Kasumi-1 (cell line): ENCODE measurements at places on chromosomes 4 and X.

DNA sequence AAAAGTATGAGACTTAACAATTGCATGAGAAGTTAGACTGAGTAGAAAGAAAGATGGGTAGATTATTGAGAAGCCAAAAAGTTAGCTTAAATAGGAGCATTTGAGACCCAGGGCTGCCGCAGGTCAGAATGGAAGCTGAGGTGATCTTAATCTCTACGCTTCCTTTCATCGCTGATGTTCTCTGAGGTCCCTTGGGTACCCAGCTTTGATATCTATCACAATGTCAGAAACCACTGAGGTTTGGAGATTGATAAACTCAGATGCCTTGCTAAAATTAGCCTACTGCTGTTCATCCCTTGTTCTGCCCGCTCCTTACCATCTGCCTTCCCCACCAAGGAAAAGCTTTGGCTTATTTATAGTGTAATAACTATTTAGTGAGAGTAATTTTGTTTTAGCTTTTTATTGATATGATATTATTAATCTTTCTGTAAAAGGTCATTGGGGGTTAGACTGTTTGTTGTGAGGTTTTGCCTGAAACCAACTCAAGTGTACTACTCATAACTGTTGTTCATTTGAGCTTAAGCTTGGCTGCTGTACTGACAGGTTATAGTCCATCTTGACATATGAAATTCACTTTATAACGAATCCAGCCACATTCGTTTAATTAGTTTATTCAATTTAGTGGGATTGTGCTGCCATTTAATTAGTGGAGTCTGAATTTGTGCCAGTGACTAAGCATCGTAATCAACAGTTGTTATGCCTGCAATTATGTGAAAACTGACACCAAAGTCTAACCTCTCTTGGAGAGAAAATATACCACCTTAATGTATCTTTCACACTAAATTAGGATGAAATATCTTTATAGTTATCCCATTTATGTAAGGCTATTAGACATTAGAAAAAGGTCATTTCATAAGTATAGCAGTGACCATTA lies 15.1 kb downstream of the MCUB start:
- no peak for DNase-seq

DNA sequence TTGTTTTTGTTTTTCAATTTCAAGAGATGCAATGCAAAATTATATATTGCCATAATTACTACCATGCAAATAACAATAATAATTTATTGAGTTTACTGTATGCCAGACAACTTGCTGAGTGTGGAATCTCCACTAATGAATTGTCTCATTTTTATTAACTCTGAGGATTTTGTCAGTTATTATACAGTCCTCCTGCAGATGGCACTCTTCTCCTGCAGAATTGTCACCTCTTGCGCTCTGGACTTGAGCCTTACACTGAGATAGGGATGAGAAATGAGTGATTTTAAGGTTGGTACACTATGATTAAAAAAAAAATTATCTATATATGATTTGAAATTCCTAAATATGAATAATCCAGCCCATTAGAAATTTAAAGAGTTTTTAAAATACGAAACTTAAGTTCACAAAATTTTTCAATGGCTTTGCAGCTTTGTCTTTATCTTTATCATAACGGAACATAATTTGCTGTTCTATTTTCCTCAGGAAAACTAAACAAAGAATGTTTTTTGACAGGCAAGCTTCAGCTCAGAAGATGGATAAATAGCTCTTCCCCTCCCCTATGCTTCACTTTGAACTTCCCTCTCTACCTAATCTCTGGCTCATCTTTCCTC lies 12.7 kb upstream of the PAQR3 start:
- peak; percentile 76 for DNase-seq

DNA sequence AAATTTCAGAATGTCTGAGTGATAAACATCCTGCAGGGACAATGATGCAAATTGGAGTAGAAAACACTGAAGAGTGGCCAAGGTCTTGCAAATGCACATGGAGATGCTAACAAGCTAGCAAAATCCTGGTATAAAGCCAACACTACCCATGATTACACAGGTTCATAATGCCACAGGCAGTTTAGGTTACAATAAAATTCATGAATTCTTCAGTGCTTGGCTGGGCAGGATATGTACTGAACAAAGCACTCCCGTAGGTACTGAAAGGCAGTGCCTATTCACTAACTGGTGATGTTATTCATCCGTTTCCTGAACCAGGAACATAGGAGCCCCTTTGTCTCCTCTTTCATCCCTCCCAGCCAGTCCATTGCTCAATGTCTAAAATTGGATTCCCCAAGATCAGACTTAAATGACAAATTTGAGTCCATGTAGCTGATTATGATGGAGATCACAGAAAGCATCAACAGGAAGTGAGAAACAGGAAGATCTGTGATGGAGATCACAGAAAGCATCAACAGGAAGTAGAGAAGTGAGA lies 244.5 kb downstream of the DMD start:
- no peak for DNase-seq

- no peak for DNase-seq
Observed at GRCh38 chr4:154999950-155000578, 208.4 kb upstream of the NPY2R start.

- no peak for DNase-seq
Observed at GRCh38 chrX:23003116-23003515, 3.4 kb downstream of the DDX53 start.

DNA sequence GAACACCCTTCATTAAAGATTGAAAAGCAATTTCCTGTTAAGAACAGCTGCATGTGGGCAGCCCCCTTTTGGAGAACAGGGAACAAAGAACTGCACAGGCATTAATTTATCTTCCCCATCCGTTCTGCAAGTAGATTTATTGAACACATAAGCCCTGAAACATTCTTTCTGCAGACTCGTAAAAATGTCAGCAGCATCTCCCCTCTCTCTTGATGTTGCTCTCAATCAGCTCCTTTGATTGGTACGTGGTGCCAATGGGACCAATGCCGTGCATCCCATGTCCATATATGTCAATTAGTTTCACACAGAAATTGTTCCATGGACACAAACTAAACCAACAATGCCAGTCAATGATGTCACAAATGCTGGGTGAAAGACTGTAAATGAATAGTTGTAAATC lies 228.5 kb upstream of the RASGEF1B start:
- no peak for DNase-seq

DNA sequence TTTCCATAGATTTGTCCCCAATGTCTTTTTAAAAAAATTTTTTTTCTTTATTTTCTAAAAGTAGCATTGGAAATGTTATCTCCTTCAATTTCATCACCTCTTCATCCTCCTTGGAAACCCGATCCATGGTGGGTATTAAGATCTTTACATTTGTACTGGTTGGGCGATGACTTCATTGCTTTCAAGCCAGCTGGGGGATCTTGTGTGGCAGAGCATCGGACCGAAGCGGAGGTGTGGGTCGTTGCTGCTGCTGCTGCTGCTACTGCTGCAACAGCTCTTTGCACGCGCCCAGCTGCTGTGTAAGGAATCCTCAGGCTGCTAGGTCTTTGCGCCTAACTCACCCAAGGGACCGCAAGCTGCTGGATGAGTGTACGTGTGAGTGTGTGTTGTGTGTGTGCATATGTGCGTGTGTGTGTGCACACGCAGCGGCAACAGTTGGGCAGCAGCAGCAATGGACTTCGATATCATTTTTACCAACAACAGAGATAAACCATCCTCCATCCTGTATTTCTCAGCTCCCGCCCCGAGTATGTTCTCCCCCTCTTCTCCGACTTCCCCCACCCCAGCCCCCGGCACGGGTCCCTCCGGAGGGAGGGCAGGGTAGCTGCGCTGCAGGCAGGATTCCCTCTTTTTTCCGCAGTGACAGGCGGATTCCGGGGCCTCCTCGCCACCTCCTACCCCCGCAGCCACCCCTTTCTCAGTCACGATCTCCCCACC lies 768 bp upstream of the CDKL5 start:
- DNase-seq = peak; percentile 4

GRCh38 chrX:84192006-84192405 lies 4.0 kb upstream of the RPS6KA6 start:
- no peak for DNase-seq

GRCh38 chr4:143335979-143336780 lies 496 bp upstream of the GAB1 start:
- DNase-seq = peak; percentile 88

GRCh38 chrX:154784149-154784995 lies 20.9 kb downstream of the MPP1 start:
- peak; percentile 19 for DNase-seq

- DNase-seq = no peak
Observed at GRCh38 chrX:6821730-6822129, 286.8 kb upstream of the VCX3A start.

DNA sequence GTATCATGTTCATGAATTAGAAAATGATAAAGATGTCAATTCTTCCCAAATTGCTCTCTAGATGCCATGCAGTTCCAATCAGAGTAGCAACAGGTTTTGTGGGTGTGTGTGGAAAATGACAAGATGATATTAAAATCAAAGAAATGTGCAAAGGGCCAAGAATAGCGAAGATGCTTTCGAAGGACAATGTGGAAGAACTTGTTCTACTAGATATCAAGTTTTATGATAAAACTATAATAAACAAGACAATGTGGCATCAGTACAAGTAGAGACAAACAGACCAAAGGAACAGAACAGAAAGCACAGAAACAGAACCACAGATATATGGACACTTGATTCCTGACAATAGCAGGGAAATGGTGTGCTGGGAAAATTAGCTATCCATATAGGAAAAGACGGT lies 9.0 kb downstream of the TAB3 start:
- DNase-seq = no peak

DNA sequence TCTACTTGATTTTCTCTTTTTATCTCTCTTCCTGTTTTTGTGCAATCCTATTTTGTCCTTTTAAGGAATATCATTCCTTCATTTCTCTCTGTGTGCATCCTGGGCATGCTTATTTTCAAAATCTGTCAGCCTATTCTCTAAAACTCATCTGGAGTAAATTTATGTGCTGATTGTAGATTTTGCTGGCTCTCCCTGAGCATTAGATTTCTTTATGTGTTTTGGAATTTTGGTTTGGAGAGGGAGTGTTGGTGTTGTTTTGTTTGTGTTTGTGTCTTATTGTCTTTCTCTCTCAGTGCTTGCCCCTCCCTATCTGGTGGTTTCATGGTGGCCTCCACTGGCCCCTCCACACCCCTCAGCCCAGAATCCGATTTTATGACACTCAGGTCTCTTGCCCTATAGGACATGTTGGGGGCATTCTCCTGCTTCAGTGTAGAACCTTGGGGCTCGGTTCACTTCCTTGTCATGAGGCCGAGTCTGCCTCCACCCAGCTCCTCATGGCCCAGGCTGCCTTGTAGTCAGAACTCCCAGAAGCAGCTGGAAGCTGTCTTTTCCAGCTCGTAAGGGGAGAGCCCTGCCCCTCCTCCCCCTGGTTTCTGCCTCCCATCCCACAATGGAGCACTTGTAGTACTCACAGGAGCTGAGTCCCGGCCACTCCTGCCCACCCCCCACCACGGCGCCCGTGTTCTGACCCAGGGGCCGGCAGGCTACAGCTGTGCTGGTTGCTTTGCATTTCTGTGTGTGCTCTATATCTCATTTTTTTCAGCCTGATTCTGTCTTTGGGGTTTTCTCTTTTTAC lies 24.5 kb upstream of the PJA1 start:
- DNase-seq = no peak

GRCh38 chrX:16786791-16787735 lies 797 bp downstream of the TXLNG start:
- no peak for DNase-seq

GRCh38 chr4:141768954-141769353 lies 132.6 kb downstream of the IL15 start:
- no peak for DNase-seq

- no peak for DNase-seq
Observed at GRCh38 chr4:123350191-123350544, 46.4 kb upstream of the SPRY1 start.

- no peak for DNase-seq
Observed at GRCh38 chr4:73507541-73507940, 26.0 kb downstream of the AFM start.
